ENCODE measurements at places on chromosomes 3 and 15.

DNA sequence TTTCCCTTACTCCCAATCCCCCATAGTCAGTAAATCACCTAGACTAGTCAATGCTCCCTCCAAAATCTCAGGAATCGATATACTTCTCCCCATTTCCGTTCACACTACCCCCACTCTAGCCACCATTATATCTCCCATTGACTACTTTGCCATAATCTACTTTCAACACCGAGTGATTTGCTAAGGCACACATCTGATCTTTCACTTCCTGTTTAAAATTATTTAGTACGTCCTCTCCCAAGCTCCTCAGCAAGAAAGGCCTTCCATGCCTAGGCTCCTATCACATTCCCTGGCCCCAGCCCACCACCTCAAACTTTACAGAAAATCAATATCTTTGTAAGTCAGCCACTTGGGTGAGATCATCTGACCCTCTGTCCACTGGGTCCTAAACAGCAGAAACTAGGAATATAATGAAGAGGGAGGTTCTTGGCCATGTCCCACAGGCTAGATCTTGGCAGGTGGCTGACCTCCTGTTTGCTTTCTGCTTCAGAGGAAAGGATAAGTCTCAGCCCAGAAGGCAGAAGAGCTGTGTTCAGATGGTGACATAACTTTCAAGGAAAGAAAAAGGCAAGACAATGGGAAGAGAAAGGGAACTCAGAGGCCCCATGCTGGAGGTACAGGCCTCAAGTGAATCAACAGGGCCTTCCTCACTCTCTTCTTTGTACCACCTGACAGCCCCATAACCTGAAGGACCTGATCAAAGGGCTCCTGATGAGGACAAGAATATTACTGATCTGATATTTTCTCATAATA, 103.0 kb downstream of the RPL22L1 start:
- no peak for DNase-seq

DNA sequence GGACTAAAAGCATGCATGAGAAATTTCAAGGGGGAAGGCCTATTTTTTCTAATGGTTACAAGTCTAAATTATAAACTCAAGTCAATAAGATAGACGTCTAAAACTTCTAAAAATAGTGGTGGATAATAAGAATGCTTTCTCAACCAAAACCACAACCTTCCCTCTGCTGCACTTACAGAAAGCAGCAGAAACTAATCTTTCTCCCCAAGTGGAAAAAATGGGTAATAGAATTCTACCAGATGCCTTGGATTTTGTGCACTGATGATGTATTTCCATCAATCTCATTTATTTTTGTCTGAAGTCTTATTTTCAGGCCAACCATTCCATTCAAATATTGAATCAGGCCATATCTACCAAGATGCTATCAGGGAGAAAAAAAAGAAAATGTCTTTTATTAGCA, 344.7 kb downstream of the NEK10 start:
- no peak for DNase-seq

DNA sequence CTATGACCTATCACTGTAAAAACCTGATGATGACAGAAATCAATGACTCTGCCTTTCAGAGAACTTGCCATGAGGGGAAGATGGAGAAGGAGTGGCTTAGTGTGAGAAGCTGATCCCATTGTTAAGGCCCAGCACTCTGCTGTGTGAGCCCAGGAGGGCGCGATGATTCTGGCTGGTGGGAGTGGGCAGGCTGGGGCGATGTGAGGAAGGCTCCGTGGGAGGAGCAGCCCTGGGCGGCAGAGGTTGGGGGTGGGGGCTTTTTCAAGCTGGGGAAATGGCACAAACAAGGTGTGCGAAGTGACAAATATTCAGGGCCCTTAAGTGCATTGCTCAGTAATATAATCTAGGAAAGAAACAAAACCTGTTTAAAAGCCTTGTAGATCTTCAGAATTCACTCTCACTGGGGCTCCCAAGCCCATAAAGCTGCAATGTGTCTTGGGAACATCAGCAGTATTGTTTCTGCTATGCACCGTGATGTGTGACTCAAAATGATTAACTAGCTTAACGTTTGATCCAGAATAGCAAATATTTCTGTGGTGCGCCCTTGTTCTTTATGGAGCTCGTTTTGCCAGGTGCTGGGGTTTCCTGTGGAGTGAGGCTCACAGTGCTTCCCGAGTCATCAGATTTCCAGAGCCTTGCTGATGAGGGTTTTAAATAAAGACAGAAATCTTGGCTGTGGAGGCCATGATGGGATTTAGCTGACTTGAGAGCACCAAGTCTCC, 141.0 kb downstream of the CHDH start:
- no peak for DNase-seq

GRCh38 chr3:188890572-188891270, 281.1 kb upstream of the TPRG1 start:
- DNase-seq = no peak

DNA sequence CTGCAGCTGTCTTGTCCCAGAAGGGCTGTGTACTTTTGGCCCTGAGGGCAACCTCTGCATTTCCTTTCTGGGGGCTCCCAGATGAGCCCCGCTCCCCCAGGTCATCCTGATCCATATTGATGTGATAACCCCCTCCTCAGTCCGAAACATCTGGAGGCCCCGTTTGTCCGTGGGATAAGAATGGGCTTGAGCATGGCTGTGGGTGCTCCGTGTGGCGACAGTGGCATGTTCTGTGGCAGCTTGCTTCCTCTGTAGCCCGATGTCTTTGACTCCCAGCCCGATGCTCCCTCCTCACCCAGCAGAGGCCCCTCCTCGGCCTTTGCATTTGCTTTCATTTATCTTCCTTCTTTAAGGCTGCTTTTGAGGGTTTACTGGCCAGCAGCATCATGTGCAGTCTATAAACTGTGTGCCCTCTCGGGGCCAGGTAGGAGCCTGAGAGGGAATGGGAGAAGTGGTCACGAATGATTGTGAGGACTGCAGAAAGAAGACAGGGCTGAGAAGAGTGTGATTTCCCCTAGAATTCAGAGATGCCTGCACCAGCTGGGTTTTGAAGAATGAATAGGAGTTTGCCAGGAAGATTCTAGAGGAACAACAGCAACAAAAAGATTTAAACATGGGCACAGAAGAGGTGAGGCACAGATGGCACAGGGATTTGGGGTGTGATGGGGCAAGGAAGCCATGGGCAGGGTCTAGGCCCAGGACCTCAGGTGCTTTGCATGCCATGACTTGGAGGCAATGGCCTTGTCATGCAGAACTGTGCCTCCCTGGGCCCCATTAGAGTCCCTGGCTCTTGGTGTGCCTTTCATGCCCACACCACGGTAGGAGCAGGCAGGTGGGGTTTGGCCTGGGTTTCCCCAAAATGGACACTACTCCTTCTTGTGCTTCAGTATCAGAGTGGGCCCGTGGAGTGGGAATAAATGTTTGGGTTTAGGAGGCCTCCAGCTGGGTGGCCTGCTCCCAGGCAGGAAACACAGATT, 34.2 kb downstream of the APBA2 start:
- no peak for DNase-seq

Data from right forelimb (tissue), 1 donor.